CD4-positive, alpha-beta T cell treated with Interleukin-21 for 1 hour (primary cell): ENCODE measurements at places on chromosomes 3 and 15.

GRCh38 chr15:60363087-60363549 lies 34.7 kb downstream of the ANXA2 start:
- no peak for DNase-seq

- DNase-seq = no peak
Measured at GRCh38 chr3:87987952-87988351, 70.9 kb downstream of the CGGBP1 start.

DNA sequence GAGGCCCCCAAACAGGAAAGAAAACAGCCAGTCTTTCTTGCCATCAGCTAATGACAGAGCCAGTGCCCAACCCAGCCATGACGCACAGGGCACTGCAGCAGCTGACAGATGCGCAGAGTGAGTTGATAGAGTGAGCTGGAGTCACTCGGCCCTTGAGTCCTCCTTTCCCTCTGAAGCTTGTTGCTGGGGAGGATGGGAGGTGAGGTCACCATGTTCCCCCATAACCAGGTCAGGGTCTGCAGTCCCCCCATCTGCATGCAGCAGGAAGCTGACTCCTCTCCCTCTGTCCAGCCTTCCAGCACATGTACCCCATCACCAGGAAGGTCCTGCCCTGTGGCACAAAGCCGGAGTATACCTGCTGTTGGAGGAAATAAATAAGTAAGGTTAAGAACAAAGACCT lies 174.6 kb downstream of the ABHD5 start:
- DNase-seq = no peak

GRCh38 chr3:105459566-105460290 lies 93.0 kb downstream of the ALCAM start:
- no peak for DNase-seq

DNA sequence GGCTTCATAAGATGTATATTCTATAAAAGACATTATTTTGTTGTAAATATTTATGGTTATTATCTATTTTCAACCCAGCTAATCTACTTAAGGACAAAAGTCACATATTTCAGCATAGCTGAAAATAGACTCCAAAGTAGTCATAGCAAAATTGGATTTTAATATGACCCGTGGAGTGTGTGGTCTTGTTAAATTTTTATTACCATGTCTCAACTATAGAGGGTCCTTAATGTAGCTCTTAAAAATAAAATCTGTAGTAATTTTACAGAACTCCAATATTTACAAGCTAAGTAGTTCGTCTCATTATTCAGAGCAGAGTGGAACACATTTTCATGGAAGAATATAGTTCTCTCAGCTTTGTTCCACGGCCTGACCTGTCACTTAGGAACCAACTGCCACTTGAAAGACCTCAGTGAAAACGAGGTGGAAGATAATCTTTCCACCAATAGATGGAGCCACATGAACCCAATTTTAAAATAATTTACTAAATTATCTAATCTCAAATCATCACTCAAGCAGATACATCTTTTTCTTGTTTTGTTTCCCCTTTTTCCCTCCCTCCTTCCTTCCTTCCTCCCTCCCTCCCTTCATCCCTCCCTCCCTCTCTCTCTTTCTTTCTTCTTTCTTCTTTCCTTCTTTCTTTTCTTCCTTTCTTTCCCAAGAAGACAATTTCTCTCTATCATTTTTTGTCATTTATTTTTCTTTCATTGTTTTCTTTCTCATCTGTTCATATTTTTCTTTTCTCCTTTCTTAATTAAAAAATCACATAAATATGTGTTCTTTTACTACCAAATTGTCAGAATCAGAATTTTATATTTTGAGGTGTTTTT lies 97.2 kb downstream of the CLDN1 start:
- peak; percentile 7 for DNase-seq

- peak; percentile 18 for DNase-seq
Measured at GRCh38 chr3:69739204-69740102, at the start of gene MITF. TSS of gene MITF (plus strand) at chr3:69739464. CDS start at chr3:69739598, 134 bp downstream.
